ENCODE measurements at places on chromosomes 6 and 20.

DNA sequence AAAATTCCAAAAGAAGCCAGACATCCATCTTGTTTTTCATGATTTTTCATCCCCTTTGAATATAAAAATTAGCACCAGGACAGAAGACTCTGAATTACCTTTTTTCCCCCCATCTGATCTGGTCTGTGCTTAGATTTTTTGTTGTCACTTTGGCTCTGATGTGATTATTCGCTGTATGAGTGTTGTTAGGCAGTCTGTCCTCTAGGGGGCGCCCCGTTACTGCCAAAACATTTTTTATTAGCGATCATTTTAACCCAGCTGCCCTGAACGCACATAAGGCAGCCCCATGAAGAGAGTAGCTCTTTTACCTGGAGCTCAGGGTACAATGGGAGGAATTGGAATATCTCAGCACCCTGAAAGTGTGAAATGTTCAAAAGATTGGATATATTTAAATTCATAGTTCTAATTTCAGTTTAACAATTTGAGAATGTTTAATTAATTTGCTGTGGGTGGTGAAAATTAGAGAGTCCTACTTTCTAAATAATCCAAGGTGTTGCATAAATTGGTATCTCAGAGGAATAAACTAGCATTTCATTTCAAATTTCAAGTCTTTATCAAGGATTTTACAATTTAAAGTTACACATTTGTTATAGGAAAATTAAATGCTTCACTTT, 60.8 kb downstream of the PRPH2 start:
- peaks cover 84% of the 10 kb centered on the region for H3K36me3 ChIP-seq
- no peak overlapping the region for H3K27ac ChIP-seq
- H3K4me1 ChIP-seq: no peaks in the 10 kb centered on the region
- H3K4me3 ChIP-seq: no peak overlapping the region
- DNase-seq: peak; percentile 68

GRCh38 chr6:54419885-54420284, 111.6 kb downstream of the TINAG start:
- H3K27ac ChIP-seq: no peak overlapping the region
- no peaks in the 10 kb centered on the region for H3K27me3 ChIP-seq
- H3K4me3 ChIP-seq: no peak overlapping the region
- no peak for DNase-seq

- no peaks in the 10 kb centered on the region for H3K36me3 ChIP-seq
- H3K4me1 ChIP-seq: no peaks in the 10 kb centered on the region
- DNase-seq: no peak
- H3K27me3 ChIP-seq: no peaks in the 10 kb centered on the region
- no peak overlapping the region for H3K27ac ChIP-seq
Observed at GRCh38 chr6:74677463-74677862, 528.4 kb downstream of the COL12A1 start.

GRCh38 chr6:41566961-41567360, 20.8 kb downstream of the FOXP4 start:
- H3K36me3 ChIP-seq: peaks cover 56% of the 10 kb centered on the region
- no peak overlapping the region for H3K27ac ChIP-seq
- no peak for DNase-seq
- H3K27me3 ChIP-seq: no peaks in the 10 kb centered on the region
- H3K4me3 ChIP-seq: no peak overlapping the region

GRCh38 chr6:43639984-43640800, 4.6 kb downstream of the MAD2L1BP start:
- no peak for DNase-seq
- no peak overlapping the region for H3K27ac ChIP-seq
- peaks cover 23% of the 10 kb centered on the region for H3K4me1 ChIP-seq
- H3K36me3 ChIP-seq: peaks cover 29% of the 10 kb centered on the region

DNA sequence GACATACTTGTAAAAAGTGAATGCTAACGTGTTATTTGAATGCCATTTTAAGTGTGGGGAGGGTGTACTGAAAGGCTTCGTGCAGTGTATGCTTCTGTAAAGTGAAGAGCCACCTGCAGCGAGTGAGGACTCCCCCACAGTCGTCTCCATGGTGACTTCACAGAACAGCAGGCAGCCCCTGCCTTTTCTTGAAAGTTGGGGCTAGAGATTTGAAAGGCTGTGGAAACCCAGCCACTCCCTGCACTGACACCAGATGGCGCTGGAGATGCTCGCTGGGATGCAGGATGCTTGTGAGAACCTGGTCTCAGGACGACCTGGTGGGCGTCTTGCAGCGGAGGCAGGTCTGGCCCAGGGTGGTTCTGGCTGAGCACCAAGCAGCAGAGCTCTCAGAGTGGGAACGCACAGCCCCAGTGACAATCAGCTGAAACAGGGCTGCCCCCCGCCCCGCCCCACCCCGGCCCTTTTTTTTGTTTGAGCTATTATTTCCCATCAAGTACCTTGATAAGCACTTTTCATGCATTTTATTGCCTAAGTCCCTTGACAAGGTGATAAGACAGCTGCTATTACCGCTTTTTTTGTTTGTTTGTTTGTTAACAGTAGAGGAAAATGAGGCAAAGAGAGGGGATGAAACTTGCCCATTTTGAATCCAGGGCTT, 150.3 kb downstream of the SYCP2 start:
- H3K27me3 ChIP-seq: no peaks in the 10 kb centered on the region

DNA sequence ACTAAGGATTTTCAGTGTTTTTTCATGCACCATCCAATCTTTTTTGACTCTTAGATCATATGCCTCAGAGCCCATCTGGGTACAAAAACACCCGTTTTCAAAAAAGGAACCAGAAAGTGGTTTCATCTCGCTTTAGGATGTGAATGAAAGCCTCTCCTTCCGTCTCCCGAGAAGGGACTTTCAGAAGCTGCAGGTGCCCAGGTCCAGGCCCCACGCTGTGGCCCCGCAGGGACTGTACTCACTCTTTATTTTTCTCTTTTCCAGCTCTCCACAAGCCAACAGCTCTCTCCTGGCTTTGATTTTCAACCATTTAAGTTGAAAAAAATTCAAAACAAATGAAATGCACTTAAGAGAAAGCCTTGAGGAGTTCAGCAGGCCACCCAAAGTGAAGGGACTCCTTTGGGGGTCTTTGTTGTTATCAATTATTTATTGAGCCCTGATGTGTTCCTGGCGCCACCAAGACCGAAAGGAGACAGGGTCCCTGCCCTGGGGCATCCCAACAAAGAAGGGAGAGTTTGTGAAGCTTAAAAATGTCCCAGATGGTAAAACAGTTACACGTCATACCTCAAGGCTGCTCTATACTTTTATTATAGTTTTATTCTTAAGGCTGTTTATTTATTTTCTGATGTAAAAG, 467.3 kb downstream of the PREX1 start:
- no peaks in the 10 kb centered on the region for H3K4me1 ChIP-seq
- no peaks in the 10 kb centered on the region for H3K27me3 ChIP-seq
- H3K4me3 ChIP-seq: no peak overlapping the region
- DNase-seq: no peak
- H3K36me3 ChIP-seq: no peaks in the 10 kb centered on the region
- no peak overlapping the region for H3K27ac ChIP-seq

DNA sequence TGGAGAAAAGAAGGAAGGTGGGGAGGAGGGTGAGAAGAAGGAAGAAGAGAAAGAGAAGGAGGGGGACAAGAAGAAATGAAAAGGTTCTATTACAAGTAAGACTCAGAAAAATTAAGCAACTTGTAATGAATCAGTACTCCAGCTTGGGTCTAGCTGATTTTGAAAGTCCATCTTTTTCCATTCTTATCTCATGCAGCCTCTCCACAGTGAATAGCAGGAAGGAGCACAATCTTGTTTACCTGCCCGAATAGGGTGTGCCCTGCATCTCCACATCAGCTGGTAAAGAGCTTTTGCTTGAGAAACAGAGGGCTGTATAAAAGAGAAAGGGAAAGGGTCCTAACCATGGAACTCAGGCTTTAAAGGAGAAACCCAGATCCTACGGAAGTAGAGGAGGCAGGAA, 348.8 kb downstream of the TPBG start:
- no peaks in the 10 kb centered on the region for H3K36me3 ChIP-seq
- no peak for DNase-seq
- no peaks in the 10 kb centered on the region for H3K4me1 ChIP-seq
- H3K27me3 ChIP-seq: no peaks in the 10 kb centered on the region
- H3K27ac ChIP-seq: no peak overlapping the region

DNA sequence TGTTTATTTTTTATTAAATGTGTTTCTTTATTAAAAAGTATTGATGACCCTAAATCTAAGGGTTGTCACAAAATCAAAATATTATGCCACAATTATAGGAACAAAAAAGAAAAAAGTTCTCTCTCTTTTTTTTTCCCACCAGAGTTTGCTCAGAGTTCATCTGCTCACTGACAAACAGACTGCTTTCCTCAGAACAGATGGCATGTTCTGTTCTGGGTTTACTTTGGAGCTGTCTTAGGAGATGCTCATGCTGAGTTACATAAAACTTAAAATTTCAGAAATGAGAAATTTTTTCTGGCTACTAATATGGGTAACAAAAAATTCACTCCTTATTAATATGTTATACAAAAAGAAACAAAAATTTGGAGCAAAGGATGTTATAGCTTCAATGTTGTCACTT, 30.3 kb downstream of the STK38 start:
- H3K27me3 ChIP-seq: no peaks in the 10 kb centered on the region
- no peak overlapping the region for H3K4me3 ChIP-seq
- no peaks in the 10 kb centered on the region for H3K4me1 ChIP-seq
- H3K36me3 ChIP-seq: peaks cover 100% of the 10 kb centered on the region
- H3K27ac ChIP-seq: no peak overlapping the region

GRCh38 chr6:118333772-118334171, 214.3 kb upstream of the PLN start:
- no peaks in the 10 kb centered on the region for H3K36me3 ChIP-seq
- no peak overlapping the region for H3K27ac ChIP-seq
- H3K4me3 ChIP-seq: no peak overlapping the region
- H3K27me3 ChIP-seq: no peaks in the 10 kb centered on the region

- H3K36me3 ChIP-seq: no peaks in the 10 kb centered on the region
- H3K27me3 ChIP-seq: no peaks in the 10 kb centered on the region
- no peak for DNase-seq
- no peak overlapping the region for H3K4me3 ChIP-seq
- H3K27ac ChIP-seq: no peak overlapping the region
Observed at GRCh38 chr6:140711019-140711613, 1336.7 kb upstream of the CITED2 start.

DNA sequence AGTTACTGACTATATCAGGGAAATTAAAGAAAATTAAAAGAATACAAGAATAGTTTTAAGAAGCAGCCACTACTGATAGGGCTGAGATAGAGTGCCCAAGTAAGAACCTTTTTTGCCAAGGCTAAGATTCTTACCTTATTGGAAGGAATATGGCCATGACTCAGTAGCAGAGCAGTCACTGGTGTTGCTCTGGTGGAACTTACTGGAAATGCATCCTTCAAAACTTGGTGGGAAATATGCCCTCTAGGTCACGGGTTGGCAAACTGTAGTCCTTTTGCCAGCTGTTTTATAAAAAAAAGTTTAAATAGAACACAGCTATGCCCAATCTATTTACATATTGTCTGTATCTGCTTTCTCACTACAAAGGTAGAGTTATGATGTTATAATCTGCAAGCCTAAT, 6.0 kb downstream of the HSF2 start:
- no peak overlapping the region for H3K4me3 ChIP-seq
- H3K4me1 ChIP-seq: peaks cover 14% of the 10 kb centered on the region
- no peaks in the 10 kb centered on the region for H3K36me3 ChIP-seq
- H3K27me3 ChIP-seq: no peaks in the 10 kb centered on the region
- no peak overlapping the region for H3K27ac ChIP-seq

- no peak overlapping the region for H3K4me3 ChIP-seq
- no peak for DNase-seq
- H3K27ac ChIP-seq: no peak overlapping the region
- H3K27me3 ChIP-seq: no peaks in the 10 kb centered on the region
Observed at GRCh38 chr6:82602776-82603175, 239.2 kb downstream of the TPBG start.

DNA sequence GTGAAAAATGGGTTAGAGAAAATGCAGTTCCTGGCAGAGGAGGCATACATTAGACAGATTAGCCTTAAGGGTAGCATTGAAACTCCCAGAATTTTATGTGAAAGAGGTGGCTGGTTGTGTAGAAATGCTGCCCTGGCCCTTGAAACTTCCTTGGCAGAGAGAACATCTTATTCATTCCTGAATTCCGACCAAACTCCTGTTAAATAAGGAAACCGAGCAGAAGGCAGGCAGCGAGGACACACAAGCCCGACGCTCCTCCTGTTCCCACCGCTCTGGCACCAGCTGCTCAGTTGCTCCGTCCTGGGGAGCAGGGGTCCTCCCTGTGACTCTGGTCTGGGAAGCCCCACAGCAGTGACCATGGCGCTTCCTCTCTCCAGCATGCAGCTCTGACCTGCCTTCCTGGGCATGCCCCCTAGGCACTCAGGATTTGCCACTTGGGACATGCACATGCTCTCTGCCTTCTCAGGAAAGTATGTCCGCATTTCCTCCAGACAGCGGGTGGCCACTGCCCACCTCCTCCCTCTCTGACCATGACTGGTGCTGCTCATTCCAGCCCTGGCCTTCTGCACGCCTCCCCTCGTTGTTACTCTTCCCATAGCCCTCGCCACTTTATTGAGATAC, 35.2 kb upstream of the CLDN20 start:
- no peak overlapping the region for H3K27ac ChIP-seq
- no peak for DNase-seq
- H3K4me1 ChIP-seq: peaks cover 17% of the 10 kb centered on the region
- no peak overlapping the region for H3K4me3 ChIP-seq

DNA sequence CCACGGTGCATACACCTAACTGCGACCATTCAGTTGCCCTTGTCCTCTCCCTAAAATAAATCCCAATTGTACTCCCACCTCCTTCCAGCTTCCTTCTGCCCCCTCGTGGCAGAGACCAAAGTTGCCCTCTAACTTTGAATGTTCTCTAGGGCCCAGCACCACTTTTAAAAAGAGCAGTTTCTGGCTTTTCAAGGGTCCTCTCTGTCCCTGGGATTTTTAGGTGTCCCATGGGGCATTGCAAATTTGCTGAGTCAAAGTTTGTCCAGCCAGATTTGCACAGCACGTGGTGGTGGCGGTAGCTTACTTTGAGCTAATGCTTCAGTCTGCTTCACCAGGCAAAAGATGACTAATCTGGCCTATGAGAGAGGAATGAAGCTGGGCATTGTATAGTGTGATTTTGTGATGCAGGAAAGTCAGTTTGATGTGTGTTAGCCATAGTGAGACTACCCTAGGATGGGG, 100.2 kb downstream of the PERP start:
- no peaks in the 10 kb centered on the region for H3K27me3 ChIP-seq
- no peak overlapping the region for H3K27ac ChIP-seq
- H3K36me3 ChIP-seq: no peaks in the 10 kb centered on the region
- DNase-seq: no peak
- H3K4me3 ChIP-seq: no peak overlapping the region

DNA sequence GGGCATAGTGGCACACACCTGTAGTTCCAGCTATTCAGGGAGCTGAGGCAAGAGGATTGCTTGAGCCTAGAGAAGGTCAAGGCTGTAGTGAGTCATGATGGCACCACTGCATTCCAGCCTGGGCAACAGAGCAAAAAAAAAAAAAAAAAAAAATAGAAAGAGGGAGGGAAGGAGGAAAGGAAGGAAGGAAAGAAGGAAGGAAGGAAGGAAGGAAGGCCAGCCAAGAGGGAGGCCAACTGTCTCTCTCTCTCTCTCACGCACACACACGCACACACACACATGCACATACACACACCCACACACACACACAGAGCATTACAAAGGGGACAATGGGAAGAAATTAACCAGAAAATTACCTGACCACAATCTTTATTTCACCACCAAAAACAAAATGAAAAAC, 50.6 kb upstream of the COL9A1 start:
- H3K4me1 ChIP-seq: no peaks in the 10 kb centered on the region
- H3K36me3 ChIP-seq: no peaks in the 10 kb centered on the region
- H3K27ac ChIP-seq: no peak overlapping the region

- no peak for DNase-seq
- no peaks in the 10 kb centered on the region for H3K4me1 ChIP-seq
Observed at GRCh38 chr6:12709116-12709515, 7.5 kb upstream of the PHACTR1 start.

All from CD14-positive monocyte (primary cell).